ENCODE measurements at places on chromosomes 4 and X.

DNA sequence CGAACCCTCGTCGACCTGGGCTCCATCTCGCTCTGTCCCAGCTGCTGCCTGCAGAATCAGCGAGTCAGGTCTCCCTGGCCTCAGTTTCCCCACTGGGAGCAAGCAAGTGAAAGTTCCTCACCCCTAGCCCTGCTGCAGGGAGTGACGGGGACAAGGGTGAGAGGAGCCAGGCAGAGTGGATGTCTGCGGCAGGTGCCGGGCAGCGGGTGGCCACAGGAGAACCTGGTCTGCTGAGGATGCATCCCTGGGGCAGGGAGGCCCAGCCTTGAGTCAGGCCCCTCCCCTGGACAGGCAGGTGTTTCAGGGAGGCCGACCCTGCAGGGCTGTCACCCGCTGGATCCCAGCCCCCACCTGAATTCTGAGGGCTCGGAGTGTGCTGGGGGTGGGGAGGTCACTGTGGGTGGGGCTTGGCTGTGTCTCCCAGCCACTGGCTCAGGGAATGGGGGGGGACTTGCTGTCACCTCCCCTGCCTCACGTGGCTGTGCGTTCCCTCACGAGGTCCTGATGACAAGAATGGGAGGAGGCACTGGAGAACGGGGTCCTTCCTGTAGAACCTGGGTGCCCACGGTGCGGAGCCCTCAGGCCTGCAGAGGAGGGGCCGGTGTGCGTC, 33.2 kb downstream of the LRPAP1 start:
- no peak for DNase-seq

- DNase-seq: no peak
These were observed 74.4 kb downstream of the PDLIM5 start for GRCh38 chr4:94525993-94526728.

DNA sequence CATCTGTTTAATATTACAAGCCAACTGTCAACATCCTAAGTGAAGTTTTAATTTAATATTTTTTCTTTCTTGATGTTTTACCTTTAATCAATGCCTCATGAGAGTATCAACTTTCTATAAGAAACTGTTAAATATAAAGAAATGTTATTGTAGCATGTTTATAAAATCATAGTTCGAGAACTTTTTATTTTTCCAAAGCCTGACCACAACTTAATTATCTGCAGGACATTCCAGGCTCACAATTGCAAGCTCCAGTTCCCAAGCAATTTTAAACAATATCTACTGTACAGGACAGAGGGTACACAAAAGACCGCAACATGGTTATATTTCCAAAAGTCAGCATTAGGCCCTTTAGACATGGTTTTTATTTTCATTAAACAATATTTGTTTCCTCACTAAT, 20.1 kb downstream of the STX18 start:
- DNase-seq: no peak

DNA sequence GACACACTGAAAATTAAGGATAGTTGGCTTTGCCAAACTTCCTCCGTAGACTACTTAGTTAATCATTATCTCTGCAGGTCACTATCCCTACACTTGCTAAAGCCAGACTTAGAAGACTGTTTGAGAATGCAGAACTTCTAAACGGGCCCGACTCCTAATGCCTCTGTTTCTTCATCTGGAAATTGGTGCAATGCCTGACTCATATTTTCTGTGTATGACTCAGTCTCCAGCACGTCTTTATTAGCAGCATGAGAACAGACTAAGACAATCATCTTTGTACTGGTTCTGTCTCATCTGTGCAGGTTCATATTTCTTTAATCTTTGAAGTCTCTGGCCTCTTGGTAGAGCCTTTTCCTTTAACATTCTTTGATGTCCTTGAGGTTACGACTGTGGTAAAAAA, 411.9 kb upstream of the ACTRT1 start:
- DNase-seq: peak; percentile 14

DNA sequence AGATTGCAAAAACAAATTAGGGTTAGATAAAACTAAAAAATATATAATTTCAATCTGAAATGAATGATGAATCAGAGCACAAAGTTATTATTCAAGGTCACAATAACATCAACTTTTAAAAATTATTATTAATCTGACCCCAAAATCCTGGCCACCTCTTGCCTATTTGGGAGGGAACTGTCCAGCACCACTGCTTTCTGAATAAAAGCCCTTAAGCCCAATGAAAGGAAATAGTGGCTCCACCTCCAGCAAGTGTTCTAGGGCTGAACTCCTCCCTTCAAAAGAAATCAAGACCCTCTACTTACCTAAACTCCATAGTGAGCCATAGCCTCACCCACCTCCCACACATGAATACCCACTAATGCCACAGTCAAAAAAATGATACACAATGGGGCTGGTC, 208.2 kb downstream of the PARM1 start:
- no peak for DNase-seq

- DNase-seq: no peak
These were observed 12.5 kb upstream of the BRS3 start for GRCh38 chrX:136475236-136475635.

DNA sequence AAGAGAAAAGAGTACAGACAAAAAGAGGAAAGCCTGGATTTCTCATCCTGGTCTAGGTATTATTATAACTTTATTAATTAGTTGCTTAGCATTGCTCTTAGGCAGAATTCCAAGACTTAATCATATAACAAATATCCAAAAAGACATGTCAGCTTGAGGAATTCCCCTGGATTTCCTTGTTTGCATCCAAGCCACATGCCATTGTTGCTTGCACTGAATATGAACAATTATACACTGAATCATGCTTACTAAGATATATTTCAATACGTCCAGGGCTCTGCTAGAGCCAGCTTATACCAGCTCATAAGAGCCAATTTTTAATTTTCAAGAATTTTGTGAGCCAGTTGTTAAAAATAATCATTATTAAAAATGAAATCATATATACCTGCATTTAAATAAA, 5.5 kb upstream of the TLR10 start:
- peak; percentile 30 for DNase-seq

DNA sequence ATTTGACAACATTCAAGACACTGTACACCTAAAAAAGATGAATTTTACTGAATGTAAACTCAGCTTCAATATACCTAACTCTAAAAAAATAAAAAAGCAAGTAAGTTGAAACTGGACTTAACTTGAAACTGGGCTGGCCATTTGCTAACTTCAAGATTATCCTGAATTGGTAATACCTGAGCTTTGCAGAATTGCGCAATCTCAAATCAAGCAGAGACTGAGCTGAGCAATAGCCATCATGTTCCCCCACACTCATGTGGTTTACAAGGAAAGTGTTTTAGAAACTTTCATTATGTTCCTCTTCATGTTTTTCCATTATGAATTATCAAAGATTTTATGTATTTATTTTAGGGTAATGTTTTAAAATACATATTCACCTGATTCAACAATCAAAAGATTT, 38.7 kb downstream of the ANXA5 start:
- no peak for DNase-seq

DNA sequence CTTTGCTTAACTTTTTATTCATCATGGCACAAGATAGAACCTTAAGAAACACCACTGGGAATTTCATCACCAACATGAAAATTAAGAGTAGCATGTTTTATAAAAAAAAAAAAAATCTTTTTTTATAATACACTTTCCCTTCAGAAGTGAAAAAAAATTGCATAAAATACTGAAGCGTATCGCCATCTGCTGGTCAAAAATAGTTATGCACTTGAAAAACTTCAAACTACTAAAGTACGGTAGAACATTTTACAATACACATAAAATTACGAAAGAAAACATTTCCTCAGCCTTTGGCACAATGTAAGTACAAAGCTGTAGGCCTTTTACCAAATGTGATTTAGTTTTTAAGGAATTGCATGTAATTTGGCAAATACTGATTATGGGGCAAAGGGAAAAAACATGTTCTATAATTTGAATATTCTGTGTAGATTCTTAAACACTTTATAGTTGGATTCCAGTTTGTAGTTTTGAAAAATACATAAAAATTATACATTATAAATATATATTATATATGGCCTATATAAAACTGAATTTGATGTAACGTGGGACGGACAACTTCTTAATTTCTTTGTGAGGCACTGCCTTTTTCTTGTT, 26.5 kb downstream of the HCCS start:
- peak; percentile 48 for DNase-seq

DNA sequence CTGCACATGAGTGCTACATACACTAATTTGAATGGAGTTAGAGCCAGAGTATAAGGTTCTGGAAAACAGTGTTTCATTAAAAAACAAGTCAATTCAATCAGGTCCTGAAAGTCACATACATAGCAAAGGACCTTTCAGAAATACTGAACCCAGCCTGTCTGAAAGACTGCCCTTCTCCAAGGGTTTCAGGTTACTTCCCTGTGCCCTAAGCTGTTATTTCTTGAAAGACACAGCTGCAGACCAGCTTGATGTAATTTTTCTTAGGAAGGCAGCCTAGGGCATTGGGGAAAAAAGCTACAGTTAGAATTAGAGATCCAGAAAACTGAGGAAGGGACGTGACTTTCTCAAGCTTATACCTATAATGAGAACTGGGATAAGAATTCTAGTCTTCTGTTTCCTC, 155.9 kb upstream of the MAOA start:
- no peak for DNase-seq

DNA sequence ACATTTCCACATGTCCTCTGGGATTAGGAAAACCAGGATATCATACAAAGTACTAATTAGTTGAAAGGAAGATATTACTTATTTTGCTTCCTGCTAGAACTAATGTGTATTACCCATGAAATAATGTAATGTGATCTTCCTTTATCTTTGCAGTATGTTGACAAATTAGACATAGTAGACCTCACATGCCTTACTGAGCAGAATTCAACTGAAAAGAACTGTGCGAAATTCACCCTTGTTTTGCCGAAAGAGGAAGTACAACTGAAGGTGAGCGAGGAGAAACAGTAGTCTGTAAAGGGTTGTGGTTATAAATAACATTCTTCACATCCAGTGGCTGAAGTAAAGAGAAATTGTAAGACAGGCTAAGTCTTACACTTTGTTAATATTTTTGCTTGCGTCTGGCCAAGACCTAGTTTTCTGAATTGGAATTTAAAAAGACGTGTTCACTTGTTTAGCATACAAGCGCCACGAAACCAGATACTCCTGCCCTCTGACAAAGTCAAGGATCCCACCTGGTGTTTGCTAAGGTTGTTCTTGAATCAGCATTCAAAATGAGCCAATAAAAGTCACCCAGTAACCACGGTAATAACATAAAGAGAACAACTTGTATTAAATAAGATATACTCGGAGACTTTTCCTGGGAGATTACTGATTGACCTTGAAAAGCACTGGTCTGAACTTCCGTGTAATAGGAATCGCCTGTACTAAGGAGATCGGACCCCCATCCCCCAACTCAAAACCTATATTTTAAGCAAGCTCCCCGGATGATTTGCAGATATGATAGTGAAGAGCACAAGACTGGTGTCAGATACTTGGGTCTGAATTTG, 16.9 kb downstream of the STAP1 start:
- peak; percentile 94 for DNase-seq
